ENCODE measurements at places on chromosomes 6 and 20.

GRCh38 chr6:96940322-96940721 lies 15.8 kb downstream of the KLHL32 start:
- DNase-seq: no peak

DNA sequence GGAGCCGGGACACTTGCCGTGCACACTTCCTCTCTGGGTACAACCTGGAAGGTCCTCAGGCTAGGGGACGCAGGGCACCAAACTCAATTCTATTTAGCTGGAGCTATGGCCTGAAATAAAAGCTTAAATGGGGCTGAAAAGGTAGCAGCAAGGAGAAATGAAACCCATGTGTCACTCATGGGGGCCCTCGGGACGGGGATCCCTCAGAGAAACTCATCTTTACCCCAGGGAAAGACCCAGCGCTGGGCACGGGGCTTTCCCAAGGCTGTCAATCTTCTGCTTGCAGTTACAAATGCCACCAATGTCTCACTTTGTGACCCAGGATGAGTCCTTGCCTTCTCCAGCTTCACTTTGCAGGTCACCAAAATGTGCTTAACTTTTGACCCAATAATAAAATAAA lies 16.5 kb downstream of the SNAI1 start:
- no peak for DNase-seq

DNA sequence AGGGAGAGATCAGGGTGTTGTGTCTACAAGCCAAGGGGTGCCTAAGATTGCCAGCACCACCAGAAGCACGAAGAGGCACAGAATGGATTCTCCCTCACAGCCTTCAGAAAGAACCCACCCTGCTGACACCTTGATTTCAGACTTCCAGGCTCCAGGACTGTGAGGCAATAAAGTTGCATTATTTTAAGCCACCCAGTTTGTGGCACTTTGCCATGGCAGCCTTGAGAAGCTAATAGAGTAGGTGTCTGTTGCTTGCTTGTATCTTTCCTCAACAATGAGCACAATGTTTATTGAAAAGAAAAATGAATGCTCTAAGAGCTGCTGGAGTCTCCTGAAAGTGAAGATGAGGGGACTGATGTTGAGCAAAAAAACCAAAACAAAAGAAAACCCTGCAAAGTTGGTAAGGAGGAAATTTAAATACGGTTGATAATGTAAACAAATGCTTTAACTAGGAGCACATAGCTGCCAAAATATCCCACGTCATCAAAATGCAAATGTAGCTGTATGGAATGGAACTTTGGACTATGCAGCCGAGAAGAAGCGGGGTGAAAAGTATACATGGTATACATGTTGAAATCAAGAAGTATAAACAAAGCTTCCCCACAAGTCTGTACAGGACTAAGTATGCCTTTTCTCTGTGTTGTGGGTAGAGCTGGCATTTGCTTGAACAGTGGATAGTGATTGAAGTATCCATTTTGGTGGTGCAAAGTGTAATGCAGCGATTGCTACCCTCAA lies 8.0 kb downstream of the IL20RA start:
- DNase-seq: no peak

GRCh38 chr6:168232989-168233874 lies 86.3 kb downstream of the DACT2 start:
- peak; percentile 7 for DNase-seq

DNA sequence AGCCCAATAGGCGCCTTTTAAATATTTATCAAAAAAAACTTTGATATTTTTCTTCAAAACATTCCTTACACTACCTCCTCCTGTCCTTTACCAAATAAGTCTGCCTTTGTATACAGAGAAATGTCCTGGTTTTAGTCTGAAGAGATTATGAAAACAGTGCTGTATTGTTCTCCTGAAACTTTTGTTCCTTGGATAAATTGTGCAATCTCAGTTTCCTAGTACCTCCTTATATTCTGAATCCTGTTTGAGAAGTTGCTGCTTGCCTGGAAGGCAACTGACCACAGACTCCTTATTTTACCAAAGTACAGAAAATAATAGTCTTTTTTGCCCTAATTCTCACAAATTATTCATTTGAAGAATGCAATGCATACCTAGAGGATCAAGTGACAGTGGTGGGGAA lies 349.5 kb downstream of the EPHA7 start:
- no peak for DNase-seq

DNA sequence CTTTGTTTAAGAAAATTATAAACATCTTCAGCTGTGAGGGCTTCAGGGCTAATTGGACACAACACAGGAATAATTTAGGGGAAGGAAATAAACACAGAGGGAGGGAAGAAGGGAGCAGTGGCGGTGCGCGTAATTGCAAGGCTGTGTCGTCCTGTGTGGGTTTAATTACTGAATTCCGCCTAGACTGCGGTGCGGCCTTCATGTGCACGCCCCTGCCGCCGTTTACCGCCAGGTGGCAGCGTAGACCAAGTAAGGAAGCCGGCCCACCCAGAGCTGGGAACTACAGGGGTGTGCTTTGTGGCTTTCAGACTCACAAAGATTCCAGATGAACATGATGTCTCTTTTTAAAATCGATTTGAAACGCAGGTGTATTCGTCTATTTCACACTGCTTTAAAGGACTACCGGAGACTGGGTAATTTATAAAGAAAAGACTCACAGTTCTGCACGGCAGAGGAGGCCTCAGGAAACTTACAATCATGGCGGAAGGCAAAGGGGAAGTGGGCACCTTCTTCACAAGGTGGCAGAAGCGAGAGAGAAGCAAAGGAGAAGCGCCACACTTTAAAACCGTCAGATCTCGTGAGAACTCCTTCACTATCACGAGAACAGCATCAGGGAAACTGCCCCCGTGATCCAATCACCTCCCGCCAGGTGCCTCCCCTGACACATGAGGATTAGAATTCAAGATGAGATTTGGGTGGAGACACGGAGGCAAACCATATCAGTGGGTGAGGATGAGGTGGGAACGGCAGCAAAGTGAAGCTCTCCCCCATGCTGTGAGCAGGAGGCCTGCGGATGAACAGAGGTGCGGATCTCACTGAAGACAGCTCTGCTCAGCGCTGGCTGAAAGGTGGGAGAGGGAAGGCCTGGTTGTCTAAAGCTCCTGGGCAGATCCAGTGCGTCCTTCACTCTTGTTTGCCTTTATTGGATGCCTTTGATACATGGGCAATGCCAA lies 222.0 kb upstream of the PDE10A start:
- DNase-seq: peak; percentile 75

DNA sequence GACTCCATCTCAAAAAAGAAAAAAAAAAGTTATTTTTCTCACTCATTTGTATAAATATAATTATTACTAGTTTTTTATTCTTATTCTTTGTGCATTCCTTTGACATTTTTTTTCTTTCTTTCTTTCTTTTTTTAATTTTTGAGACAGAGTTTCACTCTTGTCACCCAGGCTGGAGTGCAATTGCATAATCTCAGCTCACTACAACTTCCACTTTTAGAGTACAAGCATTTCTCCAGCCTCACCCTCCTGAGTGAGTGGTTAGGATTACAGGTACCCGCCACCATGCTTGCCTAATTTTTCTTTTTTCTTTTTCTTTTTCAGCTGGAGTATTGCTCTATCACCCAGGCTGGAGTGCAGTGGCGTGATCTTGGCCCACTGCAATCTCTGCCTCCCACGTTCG lies 51.4 kb upstream of the JARID2 start:
- DNase-seq: no peak

DNA sequence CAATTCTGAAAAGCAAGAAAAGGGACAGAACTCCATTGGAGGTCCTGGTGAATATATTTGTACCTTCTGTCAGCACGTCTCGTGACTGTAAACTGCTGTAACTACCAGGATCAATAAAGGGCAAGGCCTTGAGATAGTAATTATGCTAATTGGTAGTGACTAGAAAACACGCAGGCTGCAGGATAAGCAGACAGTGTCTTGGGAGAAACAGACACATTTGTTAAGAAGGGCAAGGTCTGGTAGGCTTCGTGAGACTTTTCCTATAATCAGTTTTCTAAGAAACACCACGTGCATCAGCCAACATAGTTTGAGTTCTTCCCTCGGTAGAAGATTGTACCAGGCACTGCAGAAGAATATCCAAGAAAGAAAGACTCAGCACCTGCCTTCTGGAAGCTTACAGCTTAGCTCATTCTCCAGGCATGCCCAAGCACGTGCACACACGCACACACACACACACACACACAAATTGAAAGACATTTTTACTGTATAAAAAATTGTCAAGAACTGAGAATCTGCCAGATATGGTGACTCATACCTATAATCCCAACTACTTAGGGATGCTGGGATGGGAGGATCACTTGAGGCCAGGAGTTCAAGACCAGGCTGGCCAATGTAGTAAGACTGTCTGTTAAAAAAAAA lies 167.0 kb upstream of the SASH1 start:
- DNase-seq: peak; percentile 66

DNA sequence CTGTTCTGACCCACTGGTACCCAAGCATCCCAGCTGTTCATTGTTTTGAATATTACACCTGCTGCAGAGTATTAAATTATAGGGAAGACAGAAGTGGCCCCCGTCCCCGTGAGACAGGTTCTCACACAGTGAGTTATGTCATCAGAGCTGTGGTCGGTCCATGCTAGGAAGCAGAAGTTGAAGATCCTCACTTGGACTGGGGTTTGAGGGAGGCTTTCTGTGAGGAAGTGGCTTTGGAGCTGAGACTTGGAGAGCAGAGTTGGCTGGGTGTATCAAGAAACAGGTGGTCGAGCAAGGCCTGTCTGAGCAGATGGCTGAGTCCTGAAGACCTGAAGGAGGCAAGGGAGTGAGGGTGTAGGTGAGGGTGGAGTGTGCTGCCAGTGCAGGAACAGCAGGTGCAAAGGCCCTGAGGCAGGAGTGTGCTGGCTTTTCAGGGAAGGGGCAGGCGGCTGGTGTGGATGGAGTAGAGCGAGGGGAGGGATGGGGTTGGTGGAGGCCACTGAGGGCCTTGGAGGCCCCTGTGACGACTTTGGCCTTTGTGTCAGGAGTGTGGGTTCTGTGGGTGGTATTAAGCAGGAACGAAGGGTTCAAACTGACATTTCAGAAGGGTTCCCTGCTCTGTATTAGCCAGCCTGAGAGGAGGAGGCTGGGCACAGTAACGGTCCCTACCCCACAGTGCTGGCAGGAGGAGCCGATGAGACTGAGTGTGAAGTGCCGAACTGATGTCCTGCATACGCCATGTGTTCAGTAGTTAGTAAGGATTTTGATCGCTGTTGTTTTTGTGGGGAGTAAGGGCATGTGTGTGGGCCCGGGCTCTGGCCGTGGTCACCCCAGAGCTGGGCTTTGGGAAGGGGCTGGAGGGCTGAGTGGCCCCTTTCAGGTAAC lies 11.8 kb downstream of the SRC start:
- DNase-seq: no peak

GRCh38 chr6:73109659-73110058 lies 115.6 kb downstream of the KHDC1L start:
- no peak for DNase-seq

- DNase-seq: no peak
These were observed 31.5 kb downstream of the CDC40 start for GRCh38 chr6:110211753-110212152.

DNA sequence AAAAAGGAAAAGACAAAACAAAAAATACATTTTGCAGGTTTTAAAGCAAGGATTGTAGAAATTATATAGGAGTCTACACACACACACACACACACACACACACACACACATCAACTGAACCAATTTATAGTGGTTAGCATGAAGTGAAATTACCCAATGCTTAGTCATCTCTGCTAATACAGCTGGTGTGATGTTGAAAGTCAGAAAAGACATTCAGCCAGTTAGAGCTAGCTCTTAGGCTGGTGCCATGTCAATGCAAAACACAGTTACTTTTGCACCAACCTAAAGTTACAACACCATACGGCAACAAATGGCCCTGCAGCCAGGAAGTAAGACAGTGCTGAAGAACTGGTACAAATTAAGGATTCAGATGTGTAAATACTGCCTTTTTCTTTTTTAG lies 15.2 kb downstream of the FAM210B start:
- peak; percentile 89 for DNase-seq

GRCh38 chr6:170475118-170475517 lies 78.0 kb downstream of the PSMB1 start:
- DNase-seq: no peak

DNA sequence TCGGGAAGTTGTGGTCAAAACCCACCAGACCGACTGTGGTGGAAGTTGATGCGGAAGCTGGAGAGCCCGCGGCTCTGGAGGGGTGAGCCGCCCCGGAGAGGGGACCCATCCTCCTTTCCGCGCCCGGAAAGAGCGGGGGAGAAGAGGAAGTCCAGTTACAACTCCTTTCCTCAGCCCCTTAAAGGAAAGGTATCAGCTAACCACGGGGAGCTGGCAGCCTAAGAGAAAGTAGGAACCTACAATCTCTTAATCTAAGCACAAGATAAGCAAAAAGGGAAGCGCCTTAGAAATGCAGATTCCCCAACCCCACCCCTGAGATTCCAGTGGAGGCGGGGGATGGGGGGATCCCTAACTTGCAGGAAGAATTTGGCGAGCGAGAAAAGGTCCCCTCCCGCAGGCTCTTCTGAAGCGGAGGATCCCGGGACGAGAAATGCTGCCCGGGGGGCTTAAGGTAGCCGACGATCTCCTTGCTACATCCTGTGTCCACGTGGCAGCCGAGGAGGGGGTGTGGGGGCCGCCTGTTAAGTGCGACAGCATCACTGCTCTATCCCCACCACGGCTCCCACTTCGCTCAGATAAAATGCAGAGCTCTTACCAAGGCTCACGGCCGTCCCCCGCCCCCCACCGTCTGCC lies 87.5 kb downstream of the ZFP64 start:
- peak; percentile 35 for DNase-seq
